T-helper 1 cell (primary cell): ENCODE measurements at places on chromosomes 5 and 9.

GRCh38 chr9:972501-973294 lies 3.8 kb upstream of the DMRT3 start:
- no peak for DNase-seq

DNA sequence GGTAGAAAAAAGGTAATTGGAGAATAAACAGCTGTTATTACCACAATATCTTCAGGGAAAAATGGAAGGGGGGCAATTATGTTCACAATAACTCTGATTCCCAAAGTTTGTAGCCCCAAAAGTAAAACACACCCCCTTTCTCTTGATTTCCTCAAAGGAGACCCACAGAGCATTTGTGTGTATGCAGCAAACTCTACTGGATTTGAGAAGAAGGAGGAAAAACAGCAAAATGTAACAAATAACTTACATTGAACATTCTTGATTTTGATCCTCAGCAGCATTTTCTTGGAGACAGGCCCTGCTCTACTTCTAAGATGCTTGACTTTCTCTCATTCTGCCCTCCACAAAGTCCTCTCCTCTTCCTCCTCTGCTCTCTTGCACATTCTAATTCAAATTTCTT lies 420.8 kb upstream of the EDIL3 start:
- no peak for DNase-seq

DNA sequence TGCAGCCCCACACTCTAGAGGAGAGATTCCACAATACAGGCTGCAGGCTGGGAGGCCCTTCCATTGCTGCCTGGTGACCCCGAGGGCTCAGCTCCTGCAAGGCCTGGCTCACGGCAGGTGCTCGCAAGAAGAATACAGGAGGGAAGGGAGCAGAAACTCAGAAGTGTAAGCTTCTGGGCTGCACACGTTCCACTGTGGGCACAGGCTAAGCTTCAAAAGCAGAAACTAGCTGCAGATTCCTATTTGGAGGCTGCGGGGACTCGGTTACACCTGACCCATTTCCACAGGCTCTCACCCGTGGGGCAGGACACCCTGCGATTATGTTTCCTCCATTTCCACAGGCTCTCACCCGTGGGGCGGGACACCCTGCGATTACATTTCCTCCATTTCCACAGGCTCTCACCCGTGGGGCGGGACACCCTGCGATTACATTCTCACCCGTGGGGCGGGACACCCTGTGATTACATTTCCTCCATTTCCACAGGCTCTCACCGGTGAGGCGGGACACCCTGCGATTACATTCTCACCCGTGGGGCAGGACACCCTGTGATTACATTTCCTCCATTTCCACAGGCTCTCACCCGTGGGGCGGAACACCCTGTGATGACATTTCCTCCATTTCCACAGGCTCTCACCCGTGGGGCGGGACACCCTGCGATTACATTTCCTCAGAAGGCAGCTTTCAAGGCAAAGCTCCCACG lies 10.3 kb downstream of the LPCAT1 start:
- DNase-seq: no peak

DNA sequence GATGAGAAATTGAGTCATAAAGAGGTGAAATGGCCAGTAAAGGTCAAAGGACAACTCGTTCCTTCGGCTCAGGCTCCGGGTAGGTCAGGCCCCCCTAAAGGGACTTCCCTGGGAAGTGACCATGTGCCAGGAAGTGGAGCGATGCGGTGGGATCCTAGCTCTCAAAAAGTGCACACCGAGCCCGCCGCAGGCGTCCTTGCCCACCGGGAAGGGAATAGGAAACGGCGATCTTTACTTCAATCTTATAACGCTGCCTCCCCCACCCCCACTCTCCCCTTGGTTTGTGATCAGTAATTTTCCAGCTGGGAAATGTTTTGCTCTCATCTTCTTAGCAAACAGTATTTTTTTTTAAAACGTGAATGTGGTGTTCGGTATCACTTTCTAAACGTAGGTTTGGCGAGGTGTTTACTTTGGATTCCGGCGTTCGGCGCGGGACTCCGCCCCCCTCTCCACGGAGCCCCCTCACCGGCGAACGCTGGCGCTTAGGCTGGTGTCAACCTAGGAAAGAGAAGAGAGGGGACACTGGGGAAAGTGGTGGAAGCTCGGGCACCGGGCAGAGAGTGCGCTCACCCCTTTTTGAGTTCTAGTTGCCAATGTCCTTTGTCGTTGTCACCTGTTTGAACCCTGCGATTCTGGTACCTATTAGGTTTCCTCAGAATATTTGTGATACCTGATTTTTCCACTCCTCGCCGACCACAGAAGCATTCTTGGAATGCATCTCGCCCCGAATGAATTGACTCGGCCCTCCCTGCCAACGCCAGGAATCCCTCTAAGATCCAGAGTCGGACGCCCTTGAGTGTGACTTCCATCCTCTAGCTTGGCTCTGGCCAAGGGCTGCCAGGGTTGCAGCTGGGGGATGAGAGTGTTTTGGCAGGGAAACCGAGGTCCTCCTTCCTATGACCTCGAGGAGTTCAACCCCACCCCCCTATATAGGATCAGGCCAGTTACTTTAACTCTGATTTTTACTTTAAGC lies 1.8 kb upstream of the KLF4 start:
- no peak for DNase-seq

- no peak for DNase-seq
These were observed 12.8 kb upstream of the TMEM245 start for GRCh38 chr9:109132567-109133021.

GRCh38 chr9:73073337-73074175 lies 78.1 kb upstream of the ANXA1 start:
- DNase-seq: no peak

DNA sequence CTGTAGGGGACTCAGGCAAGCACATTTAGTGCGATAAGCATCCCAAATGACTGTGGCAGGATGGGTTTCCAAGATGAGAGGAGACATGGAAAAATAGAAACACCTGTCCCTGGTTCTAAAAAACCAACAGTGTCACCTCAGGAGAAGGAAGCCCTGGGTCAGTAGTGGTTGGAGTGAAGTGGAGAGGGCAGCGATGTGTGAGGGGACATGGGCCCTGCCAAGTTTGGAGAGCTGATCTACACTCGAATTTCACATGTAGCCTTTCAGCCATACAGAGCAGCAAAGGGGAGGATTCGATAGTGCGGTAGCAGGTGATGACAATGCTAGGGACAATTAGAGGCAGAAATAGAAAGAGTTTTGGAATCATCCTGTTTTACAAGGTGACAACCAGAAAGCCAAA lies 32.6 kb upstream of the LHX2 start:
- no peak for DNase-seq

DNA sequence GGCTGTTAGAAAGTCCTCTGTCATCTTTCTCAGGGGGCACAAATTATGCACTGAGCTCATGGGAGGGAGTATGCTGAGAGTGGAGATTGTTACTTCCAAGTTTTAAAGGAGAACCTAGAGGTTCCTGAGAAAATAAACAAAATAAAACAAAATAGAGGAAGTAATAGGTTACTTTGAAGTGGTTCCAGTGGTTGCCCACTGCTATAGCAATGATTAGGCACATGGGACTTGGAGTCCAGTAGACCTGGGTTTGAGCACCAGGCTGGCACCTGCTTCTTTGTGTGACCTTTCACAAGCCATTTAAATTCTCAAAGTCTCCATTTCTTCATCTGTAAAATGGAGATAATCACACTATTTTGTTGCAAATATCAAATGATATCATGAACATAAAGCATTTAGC lies 13.8 kb upstream of the CDC23 start:
- no peak for DNase-seq

DNA sequence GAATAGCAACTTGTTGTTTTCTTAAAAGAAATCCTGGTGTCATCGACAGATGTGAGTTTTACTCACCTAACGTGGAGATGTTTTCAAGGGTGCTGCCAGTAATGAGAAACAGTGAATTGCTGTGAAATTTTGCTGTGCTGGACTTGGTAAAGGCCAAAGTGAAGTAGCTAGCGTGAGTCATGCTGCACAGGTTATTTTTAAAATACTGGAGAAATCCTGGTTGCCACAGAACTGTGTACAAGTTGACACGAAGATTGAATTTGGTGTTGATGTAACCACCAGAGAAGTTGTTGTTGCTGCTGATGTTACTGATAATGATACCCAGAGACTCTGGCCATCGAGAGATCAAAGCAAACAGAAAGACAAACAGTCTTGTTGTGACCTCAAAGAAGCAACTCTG lies 187.9 kb upstream of the NFIL3 start:
- no peak for DNase-seq

- DNase-seq: no peak
These were observed 24.6 kb downstream of the HSDL2 start for GRCh38 chr9:112404508-112404932.

GRCh38 chr9:32463500-32464293 lies 62.3 kb downstream of the RIGI start:
- DNase-seq: no peak
